Dermis lymphatic vessel endothelial cell (primary cell): ENCODE measurements at places on chromosomes 2 and 18. TPM values are rescaled to one million over a fixed set of nuclear protein-coding genes. Genes with fewer than 3 reads are reported as not detected.

ITM2C gene
- total RNA-seq: 37.5 and 89.8 TPM in 2 replicates

LANCL1 gene
- total RNA-seq: 17.9 and 27.6 TPM in 2 replicates

CCDC178 gene
- not detected in 2 replicates for total RNA-seq

HNRNPA3 gene
- total RNA-seq: 33.8 and 51.1 TPM in 2 replicates

EVA1A gene
- 17.0 and 25.4 TPM in 2 replicates for total RNA-seq

GLB1L gene
- 3.0 and 4.1 TPM in 2 replicates for total RNA-seq
